ENCODE measurements at places on chromosomes 7 and 10.

GRCh38 chr7:33730958-33731357 is 174.4 kb upstream of the BMPER start:
- no peak for DNase-seq

GRCh38 chr10:124320778-124321432 is 97.8 kb downstream of the OAT start:
- DNase-seq = no peak

DNA sequence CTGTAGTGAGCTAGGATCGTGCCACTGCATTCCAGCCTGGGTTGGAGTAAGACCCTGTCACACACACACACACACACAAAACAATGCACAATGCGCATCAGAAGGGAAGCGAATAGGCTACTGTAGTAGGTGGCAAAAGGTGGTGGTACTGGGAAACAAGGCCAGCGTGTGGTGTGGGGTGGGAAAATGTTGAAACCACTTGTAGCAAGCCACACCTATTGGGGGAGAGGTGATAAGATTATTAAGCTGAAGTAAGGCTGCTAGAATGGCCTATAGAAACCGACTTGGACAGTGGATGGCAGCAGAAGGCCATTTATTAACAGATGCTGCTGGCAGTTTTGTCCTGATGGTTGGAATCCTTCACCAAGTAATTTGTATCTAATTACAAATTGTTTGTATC is 7.2 kb upstream of the CHCHD1 start:
- no peak for DNase-seq

GRCh38 chr10:69572159-69573055 is 815 bp downstream of the NEUROG3 start:
- no peak for DNase-seq

- DNase-seq = no peak
Observed at GRCh38 chr7:82507365-82507975, 63.9 kb upstream of the CACNA2D1 start.

GRCh38 chr10:95462740-95463667 is 98.2 kb downstream of the SORBS1 start:
- DNase-seq = no peak

DNA sequence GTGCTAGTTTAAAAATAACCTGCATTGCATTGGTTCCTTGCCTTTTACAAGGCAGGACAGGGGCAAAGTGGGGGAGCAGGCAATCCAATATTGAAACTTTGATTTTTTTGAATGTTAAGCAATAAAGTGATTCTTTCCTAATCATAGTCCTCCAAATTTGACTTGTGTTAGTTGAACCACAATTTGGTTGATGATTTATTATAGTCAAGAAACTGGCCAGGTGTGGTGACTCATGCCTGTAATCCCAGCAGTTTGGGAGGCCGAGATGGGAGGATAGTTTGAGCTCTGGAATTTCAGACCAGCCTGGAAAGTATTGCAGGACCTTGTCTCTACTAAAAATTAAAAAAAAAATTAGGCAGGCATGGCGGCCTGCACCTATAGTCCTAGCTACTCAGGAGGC is 27.9 kb upstream of the ABLIM1 start:
- no peak for DNase-seq

DNA sequence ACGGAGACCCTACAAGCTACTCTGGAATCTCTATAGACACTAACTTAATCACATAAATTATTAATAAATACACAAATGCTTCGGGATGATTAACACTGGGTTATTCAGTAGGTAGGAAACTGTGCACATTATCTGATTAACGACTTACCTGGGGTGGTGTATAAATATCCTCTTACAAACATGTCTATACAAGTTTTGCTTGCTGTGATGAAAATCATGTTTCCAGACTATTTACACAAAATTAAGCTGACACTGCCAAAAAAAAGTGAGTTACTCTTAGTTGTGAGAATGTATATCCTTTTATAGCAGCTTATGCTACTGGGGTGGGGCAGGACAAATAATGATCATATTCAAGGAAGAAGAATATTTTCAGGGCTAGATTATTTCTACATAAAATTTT is 314.6 kb downstream of the C7orf25 start:
- DNase-seq = no peak

GRCh38 chr7:7681191-7681935 is 37.0 kb downstream of the RPA3 start:
- DNase-seq = peak; percentile 72

GRCh38 chr10:17109046-17109445 is 20.6 kb downstream of the CUBN start:
- DNase-seq = no peak

GRCh38 chr10:86958116-86958900 is at the start of gene SNCG:
SNCG (plus strand) TSS chr10:86958599; CDS start chr10:86958698, 99 bp downstream.
- DNase-seq = peak; percentile 56

- no peak for DNase-seq
Observed at GRCh38 chr10:118804262-118804773, 49.5 kb upstream of the CACUL1 start.
